ENCODE measurements at places on chromosomes 13 and 19.

DNA sequence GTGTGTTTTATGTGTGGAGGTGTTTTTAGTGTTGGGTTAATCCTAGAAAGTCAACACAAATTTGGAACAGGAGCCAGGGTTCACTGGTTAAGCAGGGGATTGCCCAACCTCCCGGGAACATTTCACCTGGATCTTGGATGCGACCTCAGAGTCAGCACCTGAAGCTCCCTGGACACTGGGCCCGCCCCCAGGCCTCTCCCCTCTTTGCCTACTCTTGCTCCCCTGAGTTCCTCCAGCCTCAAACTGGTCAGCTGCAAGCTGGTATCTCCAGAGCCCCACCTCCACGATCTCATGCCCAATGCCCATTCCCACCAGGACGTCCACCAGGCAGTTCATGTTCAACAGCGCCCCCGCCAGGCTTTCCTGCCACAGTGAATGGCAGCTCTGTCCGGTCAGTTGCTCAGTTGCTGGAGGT lies 9.7 kb downstream of the HSD17B14 start:
- DNase-seq: no peak

- DNase-seq: no peak
These were observed 29.6 kb downstream of the VWA8 start for GRCh38 chr13:41931337-41931736.

- no peak for DNase-seq
These were observed 44.0 kb downstream of the ATP11A start for GRCh38 chr13:112733661-112734379.

GRCh38 chr13:47572375-47572774 lies 428.7 kb downstream of the SUCLA2 start:
- no peak for DNase-seq

DNA sequence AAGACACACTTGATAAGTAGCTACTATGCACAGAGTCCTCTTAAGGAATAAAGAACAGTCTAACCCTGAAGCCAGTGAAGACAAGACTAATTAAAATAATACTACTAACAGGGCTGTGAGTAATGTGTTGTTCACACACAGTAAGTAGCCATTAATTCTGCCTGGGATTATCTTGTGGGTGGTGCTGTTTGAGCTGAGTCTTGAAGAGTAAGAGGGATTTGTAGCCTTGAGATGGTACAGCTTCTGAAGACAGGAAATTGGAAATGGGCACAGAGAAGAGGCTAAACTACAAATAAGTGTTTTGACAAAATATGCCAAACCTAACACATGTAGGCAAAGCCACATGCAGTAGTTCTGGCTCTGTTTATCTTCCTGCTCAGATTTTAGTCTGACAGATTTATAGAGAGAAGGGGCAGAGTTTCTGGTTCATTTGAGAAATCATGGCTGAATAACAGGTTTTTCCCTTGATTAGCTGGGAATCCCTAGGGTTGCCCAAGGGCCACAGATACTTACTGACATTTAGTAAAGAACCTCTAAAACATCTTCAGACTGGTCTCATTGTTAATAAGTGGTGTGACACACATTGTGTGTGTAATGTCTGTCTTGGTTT lies 38.0 kb downstream of the ITGBL1 start:
- no peak for DNase-seq

DNA sequence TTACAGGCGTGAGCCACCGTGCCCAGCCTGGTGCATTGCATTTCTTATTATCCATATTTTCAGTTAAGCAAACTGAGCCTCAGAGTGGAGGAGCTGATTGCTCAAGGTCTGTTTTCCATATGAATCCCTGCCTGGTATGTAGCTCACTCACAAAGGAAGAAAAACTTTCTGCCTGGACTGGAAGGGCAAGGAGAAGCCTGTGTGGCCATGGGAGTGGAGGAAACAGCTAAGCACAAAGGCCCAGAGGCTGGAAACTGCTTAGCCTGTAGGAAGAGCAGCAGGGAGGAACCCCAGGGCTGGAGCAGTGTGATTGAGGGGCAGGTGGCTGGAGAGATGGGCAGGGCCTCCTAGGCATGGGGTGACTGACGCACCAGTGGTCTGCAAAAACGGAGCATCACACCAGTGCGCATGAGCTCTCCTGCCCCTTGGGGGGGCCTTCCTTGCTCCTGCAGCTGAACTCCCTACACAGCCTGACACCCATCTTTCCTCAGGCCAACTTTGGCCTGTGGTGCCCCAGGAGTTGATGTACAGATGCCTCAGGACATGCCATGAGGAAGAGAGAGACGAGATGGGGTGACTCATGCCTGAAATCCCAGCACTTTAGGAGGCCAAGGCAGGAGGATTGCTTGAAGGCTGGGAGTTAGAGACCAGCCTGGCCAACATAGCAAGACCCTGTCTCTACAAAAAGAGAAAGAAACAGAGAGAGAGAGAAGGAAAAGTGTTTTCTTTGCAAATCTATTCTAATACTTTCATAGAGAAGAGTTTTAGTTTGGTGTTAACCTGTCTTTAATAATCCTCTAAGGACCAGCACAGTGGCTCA lies 2.8 kb upstream of the HNRNPM start:
- DNase-seq: no peak

DNA sequence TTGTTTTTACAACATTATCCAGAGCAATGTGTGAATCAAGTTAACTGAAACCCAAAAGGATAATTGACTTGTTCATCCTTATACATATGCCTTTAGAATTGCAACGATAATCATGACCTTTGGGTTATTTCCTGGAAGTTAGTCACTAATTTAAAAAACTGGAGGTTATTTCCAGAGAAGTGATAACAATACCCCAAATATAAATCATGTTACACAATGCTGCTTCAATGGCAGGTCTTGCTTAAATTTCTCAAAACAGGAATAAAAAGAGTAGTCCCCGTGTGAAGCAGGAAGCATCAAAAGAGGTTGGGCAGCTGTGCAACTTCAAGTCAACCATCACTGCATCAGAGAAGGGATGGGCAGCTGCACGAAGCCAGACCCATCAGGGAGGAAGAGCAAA lies 134.4 kb downstream of the EFNB2 start:
- DNase-seq: no peak

DNA sequence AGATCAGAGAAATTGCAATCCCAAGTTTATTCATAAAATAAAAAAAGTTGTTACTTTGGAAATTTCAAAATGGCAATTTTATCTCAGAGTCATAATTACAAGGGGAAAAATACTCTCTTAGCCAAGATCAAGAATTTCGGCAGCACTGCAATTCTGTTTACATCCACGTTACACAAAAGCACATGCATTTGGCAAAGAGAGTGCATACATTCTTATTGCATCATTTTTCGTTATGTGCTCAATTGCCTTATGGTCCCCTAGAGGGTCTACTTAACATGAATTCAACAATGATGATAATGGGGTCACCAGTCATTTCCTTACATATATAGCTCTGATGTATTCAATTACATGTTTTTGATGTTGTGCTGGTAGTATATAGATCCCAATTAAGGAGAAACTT lies 498.0 kb downstream of the DIAPH3 start:
- DNase-seq: no peak

- no peak for DNase-seq
These were observed 52.1 kb upstream of the USPL1 start for GRCh38 chr13:30565658-30566057.

GRCh38 chr19:51341066-51341465 lies 873 bp downstream of the VSIG10L start:
- DNase-seq: no peak

GRCh38 chr19:10271543-10272086 lies 695 bp downstream of the ICAM1 start:
- no peak for DNase-seq

- DNase-seq: no peak
These were observed 14.0 kb downstream of the FRY start for GRCh38 chr13:32045537-32045936.

- no peak for DNase-seq
These were observed 2.3 kb downstream of the GMFG start for GRCh38 chr19:39333507-39333906.

DNA sequence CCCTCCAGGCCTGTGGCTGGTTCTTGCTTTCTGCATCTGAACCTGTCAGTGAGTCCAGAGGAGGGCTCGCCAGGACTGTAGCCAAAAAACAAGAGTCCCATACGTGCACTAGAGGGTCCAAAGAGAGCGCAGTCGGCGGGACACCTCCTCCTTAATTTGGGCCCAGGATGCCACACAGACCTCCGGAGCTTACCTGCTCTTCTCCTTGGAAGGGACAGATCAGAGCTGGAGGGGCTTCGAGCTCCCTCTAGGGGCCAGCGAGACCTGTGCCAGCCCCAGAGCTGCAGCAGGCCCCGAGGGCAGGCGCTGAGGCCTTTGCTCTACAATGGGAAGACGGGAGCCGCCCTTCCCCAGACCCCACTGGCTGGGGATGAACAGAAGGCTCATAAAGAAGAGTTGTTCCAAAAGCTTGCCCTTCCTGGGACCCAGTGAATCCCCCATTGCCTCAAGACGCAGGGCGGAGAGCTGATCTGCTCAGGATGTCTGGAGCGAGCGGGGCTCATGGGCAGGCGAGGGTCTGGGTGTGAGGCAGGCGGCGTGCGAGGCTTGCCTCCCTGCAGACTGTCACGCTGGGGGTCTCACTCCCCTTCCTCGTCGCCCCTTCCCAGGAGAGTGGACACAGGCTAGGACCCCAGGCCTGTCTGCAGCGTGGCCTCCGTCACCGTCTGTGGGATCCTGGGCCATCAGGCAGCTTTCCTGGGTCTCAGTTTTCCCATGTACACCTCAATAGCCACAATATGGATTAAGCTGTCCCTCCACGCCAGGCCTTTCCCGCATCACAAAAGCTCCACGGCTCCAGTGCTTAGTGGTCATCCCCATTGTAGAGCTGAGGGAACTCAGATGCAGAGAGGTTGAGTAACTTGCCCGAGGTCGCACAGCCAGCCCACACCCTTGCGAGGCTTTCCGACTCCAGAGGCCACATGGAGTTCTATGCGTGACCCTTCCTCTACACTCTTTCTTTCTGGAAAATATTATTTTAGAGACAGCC lies 46.9 kb upstream of the VSTM2B start:
- DNase-seq: no peak

DNA sequence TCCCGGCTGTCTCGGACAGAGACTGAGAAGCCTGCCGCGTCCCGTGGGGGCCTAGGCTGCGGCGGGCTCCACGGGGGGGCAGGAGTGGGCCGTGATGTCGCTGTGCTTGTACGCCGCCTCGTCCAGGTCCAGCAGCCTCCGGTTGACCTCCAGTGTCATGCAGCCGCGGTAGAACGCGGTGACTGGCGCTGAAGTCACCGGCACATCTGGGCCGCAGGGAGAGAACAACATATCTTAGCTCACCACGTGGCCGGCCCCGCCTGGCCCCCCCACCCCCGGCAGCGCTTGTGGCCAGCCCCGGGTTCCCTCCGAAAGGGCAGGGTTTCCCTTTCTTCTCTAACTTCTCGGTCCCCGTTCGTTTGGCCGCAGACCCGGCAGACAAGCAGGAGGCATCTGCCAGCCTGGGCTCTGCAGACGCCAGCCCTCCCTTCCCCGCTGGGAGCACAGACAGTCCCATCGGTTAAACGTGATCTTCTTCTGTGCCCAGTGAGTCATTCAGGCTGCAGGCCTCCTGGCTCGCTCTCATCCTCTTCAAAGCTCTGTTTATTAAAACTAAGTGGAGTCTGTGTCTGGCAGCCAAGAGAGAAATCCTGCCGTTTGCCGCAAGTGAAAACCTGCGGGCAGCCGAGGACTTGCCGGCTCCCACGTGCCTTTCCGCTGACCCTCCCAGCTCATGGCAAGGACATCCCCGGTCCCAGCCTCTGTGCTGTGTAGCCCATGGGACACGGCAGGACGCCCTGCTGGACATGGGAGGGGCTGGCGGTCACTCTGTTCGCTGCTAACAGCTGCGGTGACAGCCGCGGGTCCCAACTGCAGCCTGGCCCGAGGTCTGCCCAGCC lies 42.8 kb downstream of the GAS6 start:
- DNase-seq: no peak

GRCh38 chr19:58356766-58357480 lies 3.6 kb upstream of the A1BG start:
- DNase-seq: no peak

- no peak for DNase-seq
These were observed 31.3 kb upstream of the ZMYM2 start for GRCh38 chr13:19927117-19927748.

- no peak for DNase-seq
These were observed 142.8 kb upstream of the TSHZ3 start for GRCh38 chr19:31492050-31492449.

GRCh38 chr13:38862443-38862842 lies 128.2 kb downstream of the STOML3 start:
- DNase-seq: no peak

DNA sequence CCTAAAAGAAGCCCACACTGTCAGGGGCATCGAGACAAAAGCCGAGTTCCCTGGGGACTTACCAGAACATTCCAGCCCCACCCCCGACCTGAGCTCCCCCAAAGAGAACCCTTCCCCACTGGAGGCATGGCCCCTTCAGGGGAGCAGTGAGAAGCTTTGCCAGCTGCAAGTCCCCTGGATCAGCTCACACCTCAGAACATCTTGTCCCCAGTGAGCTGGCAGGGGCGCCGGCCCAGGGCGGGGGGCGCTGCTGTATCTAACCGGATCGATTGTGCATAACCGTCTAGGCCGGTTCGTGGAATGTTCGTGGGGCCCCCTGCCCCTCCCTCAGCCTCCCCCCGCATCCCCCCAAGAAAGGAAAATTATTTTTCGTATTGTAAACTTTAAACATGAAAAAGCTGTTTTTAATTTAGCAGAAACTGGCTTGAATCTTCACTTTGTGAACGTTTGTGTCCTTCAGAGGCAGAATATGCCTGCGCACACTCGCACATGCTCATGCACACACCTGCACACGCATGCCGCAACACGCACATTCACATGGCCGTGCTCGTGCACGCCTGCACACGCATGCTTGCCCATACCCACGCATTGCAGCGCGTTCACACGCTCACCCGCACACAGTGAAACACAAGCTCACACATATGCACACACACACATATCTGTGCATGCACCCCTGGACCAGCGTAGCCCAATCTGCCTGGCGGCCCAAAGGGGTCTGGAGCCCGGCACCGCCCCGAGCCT lies 12.0 kb upstream of the CRTC1 start:
- no peak for DNase-seq

DNA sequence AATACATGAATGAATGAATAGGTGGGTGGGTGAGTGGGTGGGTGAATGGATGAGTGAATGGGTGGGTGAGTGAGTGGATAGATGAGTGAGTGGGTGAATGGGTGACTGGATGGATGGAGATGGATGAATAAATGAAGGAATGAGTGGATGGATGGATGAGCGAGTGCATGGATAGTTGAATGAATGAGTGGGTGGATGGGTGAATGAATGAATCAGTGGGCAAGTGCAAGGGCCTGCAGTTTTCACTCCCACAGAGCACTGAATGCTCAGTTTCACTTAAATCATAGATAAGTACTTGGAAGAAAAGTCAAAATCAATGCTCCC lies 12.4 kb downstream of the GAS6 start:
- no peak for DNase-seq

DNA sequence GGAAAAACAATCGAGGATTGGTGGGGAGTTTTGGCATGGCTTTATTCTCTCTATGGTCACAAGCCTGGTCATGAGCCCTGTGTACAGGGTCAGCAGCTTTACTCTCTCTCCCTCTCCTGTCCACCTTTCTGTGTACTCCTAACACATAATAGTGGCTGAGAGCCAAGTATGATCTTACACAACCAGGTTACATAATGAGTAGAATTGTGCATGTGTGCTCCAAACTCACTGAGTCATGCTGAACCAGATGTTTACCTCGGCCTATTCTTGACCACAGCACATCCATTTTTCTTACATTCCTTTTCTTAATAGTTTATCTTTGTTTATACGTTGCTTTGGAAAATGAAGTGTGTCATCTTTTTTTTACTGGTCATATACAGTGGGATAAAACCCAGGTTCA lies 53.1 kb downstream of the ZNF254 start:
- DNase-seq: no peak
